ENCODE measurements at places on chromosomes 5 and 9.

GRCh38 chr5:22057012-22057411 lies 796.1 kb downstream of the CDH12 start:
- DNase-seq: no peak

GRCh38 chr5:54772684-54773083 lies 212.7 kb downstream of the ESM1 start:
- no peak for DNase-seq

DNA sequence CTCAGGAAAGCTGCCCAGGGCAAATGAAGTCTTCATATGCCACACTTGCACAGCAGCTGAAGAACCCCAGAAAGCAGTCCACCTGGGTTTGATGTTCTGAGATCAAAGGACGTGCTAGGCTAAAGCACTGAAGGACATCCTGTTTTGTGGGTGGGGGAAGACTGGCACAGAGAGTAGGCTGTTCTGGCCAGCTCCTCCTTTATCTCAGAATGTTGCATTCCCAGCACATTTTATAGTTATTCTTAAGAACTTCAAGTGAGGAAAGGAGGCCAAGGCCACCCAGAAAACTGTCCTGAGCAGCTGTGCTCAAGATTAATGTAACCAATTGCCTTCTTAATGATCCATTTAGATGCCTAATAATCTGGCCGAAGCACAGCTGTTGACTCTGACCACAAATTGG lies 10.9 kb downstream of the SHOC1 start:
- DNase-seq: no peak

DNA sequence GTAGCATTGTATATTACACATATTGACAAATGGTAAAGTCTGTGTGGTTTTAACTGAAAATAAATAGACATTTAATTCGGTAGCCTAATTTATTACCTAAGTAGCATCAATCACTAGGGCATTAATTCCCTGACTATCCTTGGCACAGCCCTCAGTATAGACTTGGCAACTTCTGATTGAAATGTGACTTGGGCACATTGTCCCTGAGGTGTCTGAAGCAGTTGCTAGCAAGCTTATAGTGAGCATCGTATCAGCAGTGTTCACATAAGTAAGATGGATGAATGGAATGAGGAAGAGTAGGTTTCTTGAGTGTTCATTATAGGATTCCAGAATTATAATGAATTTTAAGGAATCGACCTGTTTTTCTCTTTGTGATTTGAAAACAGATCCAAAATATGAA lies 16.1 kb downstream of the LURAP1L start:
- DNase-seq: no peak

- DNase-seq: no peak
Measured at GRCh38 chr5:36712706-36713105, 106.3 kb downstream of the SLC1A3 start.

- peak; percentile 78 for DNase-seq
Measured at GRCh38 chr5:113249206-113249605, 185.6 kb downstream of the TSSK1B start.

DNA sequence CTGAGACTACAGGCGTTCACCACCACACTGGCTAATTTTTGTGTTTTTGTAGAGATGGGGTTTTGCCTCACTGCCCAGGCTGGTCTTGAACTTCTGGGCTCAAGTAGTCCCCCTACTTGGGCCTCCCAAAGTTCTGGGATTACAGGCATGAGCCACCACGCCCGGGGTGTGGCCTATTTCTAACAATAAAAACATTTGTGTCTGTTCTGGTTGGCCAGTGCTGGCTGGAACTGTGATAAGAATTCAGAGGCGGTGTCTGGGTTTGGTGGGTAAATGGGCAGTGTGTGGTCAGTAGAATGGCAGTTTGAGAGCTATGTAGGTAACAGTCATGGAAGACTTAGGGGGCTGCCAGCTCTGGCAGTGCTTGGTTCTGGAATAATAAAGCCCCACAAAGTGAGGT lies 46.9 kb upstream of the SYNPO start:
- peak; percentile 59 for DNase-seq

DNA sequence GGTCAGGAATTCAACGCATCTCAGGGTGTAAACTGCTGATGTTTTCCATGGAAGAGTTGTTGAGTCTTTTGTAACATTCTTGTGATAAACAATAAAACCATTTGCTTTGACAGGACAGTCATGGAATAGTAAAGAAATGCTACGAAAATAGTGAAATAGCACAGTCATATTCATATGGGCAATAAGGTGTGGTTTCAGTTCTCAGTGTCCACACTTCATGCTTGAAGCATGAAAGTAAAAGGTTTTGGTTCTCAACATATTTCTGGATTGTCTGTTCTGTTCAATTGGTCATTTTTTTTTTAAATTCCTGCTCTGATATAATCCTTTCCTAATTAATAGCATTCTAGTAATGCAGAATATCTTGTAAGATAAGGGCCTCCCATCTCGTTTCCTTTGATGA lies 467.6 kb upstream of the ZNF608 start:
- no peak for DNase-seq

GRCh38 chr9:110357505-110357904 lies 19.8 kb upstream of the TXNDC8 start:
- DNase-seq: no peak

- peak; percentile 16 for DNase-seq
Measured at GRCh38 chr5:180026320-180026719, 45.2 kb downstream of the RNF130 start.

DNA sequence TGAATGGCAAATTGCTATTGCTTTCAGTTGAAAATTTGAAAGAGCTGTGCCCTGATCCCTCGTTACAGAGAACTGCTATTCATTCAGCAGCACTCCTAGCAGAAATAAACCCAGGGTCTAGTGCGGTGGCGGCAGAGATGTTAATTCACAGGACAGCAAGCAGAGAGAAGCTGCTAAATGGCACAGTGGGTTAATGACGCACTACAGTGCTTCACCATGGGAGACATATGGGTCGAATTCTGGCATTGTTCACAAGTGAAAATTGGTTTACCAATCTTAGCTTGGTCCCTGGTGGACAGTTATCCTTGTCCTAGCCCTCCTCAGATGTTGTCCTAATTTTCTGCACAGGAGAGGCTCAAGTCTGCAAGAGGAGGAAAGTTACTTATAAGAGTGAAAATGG lies 807.4 kb downstream of the TLE1 start:
- no peak for DNase-seq

- peak; percentile 77 for DNase-seq
Measured at GRCh38 chr5:172896465-172896864, 62.4 kb downstream of the ERGIC1 start.

GRCh38 chr9:118088090-118088489 lies 383.9 kb downstream of the TLR4 start:
- no peak for DNase-seq

DNA sequence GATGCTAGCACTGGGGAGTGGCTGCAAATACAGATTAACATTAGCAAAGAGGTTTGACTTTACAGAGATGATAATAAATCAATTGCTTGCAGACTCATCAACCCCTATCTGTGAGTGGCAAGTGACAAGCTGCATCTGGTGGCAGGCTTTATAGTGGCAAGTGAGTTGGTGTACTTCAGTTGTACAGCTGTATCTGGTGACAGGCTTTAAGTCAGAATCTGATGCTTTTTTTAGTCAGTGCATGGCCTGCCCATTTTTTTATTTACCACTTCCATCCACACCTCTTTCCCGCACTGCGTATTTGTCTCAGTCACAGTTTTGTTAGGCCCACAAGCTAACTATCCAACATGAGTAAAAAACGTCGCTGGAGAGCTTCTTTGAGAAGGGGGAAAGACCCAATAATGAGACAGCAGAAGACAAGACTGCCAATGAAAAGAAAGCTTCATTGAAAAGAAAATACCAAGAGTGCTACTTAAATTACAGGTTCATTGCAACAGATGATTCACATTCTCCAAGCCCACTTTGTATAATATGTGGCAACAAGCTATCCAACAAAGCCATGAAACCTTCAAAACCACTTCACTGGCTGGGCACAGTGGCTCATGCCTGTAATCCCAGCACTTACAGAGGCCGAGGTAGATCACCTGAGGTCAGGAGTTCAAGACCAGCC lies 23.1 kb downstream of the ANP32B start:
- no peak for DNase-seq

DNA sequence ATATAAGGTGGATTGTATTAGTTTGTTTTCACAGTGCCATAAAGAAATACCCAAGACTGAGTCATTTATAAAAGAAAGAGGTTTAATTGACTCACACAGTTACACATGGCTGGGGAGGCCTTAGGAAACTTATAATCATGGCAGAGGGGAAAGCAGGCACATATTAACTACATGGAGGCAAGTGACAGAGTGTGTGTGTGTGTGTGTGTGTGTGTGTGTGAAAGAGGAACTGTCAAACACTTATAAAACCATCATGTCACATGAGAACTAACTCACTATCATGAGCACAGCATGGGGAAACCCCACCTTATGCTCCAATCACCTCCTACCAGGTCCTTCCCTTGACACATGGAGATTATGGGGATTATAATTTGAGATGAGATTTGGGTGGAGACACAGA lies 118.6 kb downstream of the SPEF2 start:
- DNase-seq: no peak

GRCh38 chr5:12624776-12625560 lies 720.7 kb upstream of the CTNND2 start:
- no peak for DNase-seq

DNA sequence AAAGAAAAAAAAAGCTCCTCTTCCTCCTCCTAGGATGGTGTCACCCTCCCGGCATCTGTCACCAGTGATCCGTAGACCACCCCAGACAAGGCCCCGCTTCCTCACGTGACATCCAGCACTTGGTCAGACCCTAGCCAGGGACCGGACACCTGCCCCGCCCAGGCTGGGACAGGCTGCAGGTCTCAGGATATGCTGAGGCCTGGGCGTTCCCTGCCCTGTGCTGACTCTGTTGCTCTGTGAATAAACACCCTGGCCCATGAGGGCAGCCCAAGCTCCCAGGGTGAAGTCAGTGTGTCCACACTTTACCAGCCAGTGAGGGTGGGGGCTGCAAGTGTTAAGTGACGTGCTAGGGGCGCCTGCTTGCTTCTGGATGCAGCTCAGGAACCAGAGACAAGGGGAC lies 5.6 kb downstream of the EDF1 start:
- DNase-seq: no peak

DNA sequence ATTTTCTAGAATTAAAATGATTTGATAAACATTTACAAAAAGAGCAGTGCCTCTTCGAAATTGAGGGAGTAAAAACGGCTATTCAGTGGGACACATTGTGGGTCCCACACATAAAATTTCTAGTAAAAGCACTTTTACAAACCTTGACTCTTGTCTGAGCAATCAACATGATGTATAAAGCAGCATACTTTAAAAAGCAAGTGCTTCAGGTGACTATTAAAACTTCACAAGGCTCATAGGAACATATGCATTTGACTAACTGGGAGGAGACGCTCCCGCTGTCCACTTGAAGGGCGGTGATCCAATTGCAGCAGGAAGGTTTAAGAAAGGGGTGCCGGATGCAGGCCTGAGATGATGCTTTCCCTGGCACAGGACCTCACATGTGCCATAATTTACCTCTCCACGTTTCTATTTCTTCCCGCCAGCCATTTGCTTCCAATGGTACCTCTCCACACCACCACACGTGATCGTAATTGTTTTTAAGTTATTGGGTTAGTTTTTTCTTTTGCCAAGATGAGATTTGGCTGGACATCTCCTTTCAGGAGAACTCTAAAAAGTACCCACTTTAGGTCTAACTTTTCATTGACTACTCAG lies 1.8 kb downstream of the MCTP1 start:
- no peak for DNase-seq

Data from fibroblast of villous mesenchyme (primary cell).